Caco-2 (cell line): ENCODE measurements at places on chromosomes 16 and 17.

GRCh38 chr16:80199614-80200013 is 341.2 kb upstream of the DYNLRB2 start:
- DNase-seq = no peak

GRCh38 chr17:34519282-34519681 is 60.1 kb upstream of the TMEM132E start:
- peak; percentile 25 for DNase-seq

- DNase-seq = no peak
Measured at GRCh38 chr17:83183951-83184506, 104.6 kb downstream of the METRNL start.

- no peak for DNase-seq
Measured at GRCh38 chr16:35751191-35751941, 2292.0 kb downstream of the TP53TG3F start.

DNA sequence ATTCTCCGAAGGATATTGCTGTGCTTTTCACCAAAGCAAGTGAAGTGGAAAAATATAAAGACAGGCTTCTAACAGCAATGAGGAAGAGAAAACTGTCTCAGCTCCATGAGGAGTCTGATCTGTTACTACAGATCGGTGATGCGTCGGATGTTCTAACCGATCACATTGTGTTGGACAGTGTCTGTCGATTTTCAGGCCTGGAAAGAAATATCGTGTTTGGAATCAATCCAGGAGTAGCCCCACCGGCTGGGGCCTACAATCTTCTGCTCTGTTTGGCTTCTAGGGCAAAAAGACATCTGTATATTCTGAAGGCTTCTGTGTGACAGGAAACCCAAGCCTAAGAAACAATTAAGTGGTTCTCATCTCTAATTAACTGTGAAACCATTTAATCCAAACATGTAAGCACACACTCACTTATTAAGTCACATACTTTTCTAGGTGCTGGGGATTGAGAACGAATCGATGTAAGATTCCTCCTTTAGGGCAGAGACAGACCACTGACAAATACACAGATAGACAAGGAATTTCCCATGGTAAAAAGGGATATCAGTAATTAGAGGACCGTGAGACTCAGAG is 22.8 kb downstream of the SLFN5 start:
- no peak for DNase-seq

DNA sequence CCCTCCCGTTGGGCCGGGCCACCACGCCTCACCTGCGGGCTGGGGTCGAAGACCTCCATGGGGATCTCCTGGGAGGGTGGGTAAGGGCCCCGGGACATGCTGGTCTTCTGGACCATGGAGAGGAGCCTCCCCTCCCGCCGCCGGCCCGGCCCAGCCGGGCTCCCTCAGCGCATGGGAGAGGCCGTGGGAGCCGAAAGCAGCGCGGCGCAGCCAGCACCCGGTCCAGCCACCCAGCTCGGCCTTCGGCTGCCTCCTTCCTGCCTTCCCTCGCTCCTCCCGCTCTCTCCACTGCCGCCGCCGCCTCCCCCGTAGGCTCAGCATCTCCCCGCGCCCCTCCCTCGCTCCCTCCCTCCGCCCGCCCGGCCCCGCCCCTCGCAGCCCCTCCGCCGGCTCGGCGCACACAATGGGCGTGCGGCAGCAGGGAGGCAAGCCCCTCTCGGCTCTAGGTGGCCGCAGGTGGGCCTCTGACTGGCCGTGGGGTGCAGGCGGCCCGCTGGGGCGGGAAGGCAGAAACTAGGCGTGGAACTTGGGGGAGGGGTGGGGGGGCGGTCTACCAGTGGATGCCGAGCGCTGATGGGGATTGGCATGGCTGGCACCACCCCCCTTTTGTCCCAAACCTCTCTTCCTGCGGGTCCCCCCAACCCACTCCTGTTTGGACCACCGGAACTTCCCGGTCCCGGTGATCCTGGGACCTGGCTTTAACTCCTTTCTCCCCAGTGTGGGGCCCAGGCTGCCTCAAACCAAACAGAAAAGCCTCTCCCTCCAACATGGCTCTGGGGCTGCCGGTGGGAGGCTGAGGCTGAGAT is at the start of gene CACNB1:
Gene CACNB1 (minus strand): TSS at position 290 of the 806 bp plus-strand sequence. CDS start 174 bp downstream, at position 116.
- peak; percentile 86 for DNase-seq

- no peak for DNase-seq
Measured at GRCh38 chr16:88903267-88903666, 36.8 kb upstream of the PABPN1L start.

DNA sequence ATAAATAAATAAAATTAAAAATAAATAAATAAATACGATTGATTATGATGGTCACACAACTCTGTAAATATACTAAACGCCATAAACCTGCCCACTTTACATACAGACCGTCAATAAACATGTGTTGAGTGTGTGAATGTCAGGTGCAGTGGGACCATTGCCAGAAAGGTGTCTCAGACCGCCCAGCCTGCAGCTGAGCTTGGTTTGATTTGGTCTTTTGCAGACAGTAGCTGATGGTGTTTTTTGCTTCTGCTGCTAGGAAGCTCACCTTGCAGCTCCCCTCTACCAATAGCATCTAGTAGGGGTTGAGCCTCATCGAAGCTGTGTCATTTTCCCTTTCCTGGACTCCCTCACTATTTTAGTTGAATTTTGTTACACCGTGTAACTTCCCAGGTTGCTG is 23.5 kb downstream of the UBALD1 start:
- no peak for DNase-seq

DNA sequence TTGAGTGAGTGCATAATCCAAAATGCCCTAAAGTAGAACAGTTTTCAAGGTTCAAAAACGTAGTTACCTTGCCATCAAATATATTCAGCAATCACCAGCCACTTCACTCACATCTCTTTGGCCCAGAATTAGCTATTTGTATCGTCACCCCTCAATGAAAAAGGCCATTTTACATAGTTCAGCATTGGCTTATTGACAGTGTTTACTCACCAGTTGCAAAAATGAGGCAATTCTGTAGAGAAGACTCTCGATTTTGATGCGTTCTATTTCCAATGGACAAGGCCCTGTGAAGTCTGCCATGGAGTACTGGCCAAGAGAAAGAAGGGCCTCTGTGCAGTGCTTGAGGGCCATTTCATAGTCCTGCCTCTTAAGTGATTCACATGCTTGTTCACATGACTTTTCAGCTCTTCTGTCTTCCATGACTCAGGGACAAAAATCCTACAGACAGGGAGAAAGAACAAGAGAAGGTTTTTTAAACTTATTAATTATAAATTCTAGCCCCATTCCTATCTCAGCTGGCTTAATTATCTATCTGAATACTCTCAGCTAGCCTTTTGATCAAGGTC is 26.5 kb downstream of the HELZ start:
- no peak for DNase-seq

- DNase-seq = no peak
Measured at GRCh38 chr16:8924214-8924613, 39.5 kb downstream of the USP7 start.

- DNase-seq = no peak
Measured at GRCh38 chr17:82802075-82802780, 37.6 kb downstream of the ZNF750 start.

DNA sequence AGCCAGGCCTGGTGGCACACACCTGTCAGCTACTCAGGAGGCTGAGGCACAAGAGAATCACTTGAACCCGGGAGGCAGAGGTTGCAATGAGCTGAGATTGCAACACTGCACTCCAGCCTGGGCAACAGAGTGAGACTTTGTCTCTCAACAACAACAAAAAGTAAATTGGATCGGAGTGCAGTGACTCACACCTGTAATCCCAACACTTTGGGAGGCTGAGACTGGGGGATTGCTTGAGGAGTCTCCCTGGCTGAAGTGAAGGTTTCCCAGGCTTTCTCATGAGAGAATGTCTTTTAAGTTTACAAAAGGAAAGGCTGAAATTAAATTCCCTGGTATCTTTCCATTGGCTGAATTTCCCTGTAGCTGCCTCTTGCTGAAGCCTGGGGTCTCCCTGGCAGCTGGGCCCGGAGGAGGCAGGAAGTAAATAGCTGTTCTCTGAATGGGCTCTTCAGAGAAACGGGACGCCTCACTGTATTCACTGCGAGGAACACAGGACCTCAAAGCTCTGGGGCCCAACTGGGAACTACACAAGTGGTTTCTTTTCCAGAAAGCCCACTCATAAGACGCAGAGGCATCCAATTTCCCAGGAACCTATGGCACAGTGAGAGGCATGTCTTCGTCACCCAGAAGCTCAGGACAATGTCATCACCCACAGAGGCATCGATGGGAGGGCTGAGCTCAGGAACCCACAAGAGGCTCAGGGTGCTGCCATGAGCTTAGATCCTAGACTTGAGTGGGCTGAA is 77.4 kb upstream of the SMURF2 start:
- no peak for DNase-seq

DNA sequence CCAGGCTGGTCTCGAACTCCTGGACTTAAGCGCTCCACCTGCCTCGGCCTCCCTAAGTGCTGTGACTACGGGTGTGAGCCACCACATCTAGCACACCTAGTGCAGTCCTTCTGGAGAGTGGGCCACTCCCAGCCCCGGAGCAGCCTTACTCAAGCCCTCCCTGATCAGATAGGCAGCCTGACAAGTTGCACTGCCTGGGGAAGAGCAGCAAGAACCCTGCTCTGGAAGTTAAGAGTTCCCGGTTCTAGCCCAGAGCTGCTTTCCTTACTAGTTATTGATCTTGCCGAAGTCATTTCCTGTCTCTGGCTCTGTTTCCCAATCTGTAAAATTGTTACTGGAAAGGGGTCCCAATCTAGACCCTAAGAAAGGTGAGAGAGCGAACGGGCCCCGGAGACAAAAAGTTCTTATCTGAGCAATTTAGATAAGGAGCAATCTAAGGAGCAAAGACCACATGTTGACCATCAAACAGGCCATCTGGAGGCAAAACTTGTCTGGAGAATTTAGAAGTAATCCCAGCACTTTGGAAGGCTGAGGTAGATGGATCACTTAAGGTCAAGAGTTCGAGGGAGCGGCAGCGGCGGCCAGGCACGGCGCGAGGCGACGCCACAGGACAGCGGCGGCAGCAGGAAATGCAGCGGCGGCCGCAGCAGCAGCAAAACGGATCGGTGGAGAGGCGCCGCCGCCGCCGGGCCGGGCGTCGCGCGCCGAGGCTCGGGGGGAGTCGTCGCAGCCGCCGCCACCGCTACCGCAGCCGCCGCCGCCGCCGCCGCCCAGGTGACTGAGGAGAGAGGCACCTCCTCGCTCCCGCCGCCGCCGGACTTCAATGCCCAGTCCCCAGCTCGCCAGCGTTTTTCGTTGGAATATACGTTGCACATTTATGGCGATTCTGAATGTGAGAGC is 4.3 kb upstream of the NAGLU start:
- DNase-seq = peak; percentile 90

DNA sequence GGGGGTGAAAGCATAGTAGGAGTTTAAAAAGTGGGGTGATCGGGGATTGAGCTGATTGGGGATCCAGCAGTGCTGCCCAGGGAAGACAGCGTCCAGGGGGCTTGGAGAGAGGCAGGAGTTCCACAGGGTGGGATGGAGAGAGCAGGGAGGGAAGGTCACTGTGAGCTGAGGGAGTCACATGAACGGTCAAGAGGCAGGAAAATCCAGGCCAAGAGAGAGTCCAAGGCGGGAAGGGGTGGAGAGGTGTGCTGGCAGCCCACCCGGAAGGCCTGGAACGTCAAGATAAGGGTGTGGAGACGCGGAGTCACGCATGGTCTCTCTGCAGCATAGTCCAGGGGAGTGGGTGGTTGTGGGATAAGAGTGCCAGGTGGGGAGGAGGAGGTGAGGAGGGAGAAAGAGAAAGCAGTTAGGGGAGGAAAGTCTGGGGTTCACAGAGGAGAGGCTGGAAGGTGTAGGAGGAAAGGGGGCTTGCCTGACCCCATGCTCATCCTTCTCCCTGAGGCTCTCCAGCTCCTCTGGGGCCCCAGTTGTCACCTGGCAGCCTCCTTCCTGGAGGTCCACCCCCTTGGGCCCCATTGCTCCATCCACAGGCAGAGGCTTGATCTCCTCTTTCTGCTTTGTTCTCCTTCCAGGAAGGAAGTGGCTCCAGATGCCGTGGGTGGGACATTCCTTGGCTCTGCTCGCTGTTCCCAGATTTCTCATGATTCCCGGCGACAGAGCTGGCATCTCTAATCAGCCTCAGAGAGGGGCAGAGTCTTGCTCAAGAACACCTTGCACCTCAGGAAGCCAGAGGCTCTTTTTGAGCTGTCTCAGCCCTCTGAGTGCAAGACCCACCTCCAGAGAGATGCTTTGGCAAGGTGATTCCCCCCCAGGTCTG is 28.7 kb downstream of the CCR7 start:
- no peak for DNase-seq

GRCh38 chr17:59760160-59760559 is 52.7 kb downstream of the VMP1 start:
- DNase-seq = no peak

- peak; percentile 84 for DNase-seq
Measured at GRCh38 chr17:40086150-40087044, 14.0 kb downstream of the NR1D1 start.

- peak; percentile 43 for DNase-seq
Measured at GRCh38 chr16:56262148-56262547, 70.9 kb downstream of the GNAO1 start.

- no peak for DNase-seq
Measured at GRCh38 chr16:86609115-86609514, 30.8 kb downstream of the FOXL1 start.

DNA sequence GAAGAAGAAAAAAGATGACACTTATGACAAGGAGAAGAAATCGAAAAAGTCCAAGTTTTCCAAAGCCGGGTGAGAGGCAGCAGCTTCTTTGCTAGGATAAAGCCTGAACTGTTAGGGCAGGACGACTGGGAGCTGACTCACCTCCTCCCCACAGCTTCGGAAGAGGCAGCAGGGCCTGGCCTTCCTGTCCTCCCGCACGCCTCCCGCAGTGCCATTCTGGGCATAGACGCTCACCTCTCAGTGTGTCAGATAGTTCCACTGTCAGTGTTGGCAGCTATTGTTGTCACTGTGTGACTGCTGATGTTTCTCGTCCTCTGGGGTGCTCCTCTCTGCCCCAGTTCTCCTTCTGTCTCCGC is 12.6 kb downstream of the UBN1 start:
- no peak for DNase-seq

GRCh38 chr16:83799336-83799735 is 8.4 kb upstream of the HSBP1 start:
- DNase-seq = no peak

- no peak for DNase-seq
Measured at GRCh38 chr17:73058022-73058421, 34.5 kb downstream of the SLC39A11 start.

GRCh38 chr16:63921737-63922295 is 1200.0 kb downstream of the CDH11 start:
- DNase-seq = no peak

DNA sequence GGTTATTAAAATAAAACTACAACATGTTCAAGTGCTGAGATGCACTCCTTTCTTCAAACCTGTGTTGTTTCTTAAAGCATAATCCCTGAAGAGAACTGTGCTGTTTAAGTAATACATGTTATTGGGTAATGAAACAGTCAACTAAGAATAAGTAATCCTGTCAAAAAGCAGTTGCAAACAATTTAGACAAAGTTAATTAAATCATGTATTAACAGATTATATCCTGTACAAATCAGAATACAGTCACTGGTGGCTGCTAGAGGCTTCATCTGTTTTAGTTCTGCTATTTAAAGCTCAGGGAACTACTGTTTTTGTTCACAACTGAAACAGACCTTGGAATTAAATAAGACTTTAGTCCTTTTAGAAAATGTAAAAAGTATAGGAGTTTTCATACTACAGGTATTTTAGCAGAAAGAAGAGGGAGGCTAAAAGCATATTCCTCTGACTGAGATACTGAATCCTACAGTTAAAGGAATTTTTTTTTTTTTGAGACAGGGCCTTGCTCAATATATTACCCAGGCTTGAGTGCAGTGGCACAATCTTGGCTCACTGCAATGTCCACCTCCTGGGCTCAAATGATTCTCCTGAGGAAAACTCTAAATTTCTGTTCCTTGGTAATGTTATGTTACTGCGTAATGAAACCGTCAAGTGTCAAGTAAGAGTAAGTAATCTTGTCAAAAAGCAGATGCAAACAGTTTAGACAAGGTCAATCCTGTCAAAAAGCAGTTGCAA is 27.3 kb upstream of the ITGA2B start:
- no peak for DNase-seq
